Renal cortical epithelial cell (primary cell): ENCODE measurements at places on chromosomes 16 and 17.

DNA sequence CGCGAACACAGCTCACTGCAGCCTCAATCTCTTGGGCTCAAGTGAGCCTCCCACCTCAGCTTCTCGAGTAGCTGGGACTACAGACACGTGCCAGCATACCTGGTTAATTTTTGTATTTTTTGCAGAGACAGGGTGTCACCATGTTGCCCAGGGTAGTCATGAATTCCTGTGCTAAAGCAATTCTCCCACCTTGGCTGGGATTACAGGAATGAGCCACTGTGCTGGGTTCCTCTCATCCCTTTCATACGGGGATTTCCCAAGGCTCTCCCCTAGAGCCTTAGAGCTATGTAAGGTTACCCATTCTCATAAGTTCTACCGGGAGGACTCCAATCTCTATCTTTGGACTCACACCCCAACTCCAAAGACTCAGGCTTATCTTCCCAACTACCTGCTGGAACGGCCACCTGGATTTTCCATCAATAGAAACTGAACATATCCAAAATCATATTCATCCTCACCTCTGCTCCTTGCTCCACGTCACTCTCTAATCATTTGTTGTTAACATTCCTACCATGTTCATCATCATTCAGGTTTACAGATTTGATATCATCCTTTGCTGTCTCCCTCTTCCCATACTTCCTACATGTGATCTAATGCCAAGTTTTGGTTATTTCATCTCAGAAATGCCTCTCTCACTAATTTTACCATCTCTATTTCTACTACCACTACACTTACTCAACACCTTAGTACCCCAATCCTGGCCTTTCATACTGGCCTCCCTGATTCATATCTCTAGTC is 92.5 kb downstream of the NCOR1 start:
- DNase-seq, result no peak

DNA sequence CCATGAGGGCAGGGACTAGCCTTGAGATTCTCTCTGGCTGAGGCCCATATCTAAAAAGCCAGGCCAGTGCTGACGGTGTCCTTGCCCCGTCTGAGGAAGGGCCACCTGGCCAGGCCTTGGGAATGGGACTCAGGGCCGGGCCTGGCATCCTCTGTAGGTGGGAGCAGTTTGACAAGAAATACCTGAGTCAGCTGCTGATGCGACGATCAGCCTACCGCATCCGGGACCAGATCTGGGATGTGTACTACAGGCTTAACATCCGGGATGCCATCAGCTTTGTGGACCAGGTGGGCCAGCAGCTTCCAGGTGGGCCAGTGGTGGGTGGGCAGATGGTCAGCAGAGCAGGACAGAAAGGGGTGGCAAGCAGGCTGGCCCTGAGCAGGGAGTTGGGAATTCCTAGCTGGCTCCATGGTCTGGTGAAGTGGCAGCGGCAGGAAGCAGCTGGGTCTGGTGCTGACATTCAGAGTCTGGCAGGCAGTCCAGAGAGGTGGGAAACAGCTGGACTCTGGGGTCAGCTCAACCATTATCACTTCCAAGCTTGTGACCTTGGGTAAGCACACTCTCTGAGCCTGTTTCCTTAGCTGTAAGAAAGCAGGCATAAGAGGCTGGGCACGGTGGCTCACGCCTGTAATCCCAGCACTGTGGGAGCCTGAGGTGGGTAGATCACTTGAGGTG is 9.5 kb downstream of the SLC9A5 start:
- no peak for DNase-seq

DNA sequence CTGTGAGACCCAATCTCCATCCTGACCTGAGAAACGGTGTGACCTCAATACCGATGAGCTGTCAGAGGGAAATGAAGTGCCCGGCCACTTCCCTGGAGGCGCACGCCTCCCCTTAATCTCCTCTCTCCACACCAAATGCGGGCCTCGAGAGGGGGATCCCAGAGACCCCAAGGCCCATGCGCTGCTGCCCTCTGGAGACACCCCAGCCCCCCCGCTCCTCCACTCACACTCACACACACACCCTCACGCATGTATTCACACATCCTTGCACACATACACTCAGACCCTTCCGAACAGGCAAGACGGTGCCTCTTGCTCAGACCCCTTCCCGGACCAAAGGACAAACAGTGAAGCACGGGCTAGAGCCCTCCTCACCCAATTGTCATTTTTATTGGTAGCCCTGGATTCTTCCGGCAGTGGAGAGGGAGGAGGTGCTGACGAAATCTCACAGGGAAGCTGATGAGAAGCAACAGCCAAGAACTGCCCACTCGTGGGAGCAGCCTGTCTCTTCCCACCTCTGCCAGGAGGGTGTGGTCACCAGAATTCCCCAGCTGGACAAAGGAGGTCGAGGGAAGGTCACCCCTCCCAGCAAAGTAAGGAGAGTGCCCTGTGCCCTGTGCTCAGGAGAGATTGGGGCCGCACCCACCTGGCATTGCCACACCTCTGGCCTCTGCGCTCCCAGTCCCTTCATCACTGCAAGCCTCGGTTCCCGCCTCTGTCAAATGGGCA is 136.0 kb upstream of the TNRC6C start:
- DNase-seq, result no peak

- no peak for DNase-seq
These were observed 52.3 kb downstream of the PRMT7 start for GRCh38 chr16:68362947-68363657.

DNA sequence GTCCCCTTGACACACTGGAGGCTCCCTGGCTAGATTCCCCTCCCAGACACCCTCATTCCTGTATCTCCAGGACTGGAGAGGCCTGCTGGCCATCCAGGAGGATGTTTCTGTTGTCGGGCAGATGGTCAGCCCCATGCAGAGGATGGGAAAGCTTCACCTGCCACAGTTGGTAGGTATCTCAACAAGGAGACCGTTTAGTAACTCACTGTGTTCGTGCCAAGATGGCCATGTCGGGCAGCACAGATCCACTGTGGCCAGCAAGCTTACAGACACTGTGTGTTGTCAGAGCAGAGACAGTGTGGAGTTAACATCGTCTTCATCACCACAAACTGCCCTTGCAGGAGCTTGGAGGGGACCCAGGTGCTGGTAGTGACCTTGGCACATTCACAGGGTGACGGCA is 390.9 kb downstream of the SEC14L1 start:
- no peak for DNase-seq

DNA sequence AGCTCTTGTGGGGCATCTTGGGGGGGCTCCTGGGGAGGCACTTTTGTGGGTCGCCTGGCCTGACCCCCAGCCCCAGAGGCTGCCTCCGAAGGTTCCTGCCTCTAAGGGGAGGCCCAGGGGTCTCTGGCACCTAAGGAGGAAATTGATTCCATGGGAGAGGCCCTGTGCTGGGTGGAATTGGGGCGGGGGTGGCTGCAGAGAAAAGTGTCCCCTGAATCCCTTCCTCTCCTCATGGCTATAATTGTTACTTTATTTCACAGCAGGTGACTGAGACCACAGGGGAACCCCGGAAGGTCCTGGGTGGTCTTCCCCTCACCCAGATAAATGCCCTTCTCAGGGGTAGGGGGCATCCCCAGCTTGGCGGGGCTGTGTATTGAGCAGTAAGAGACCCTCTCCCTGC is 3.1 kb downstream of the GLIS2 start:
- no peak for DNase-seq

DNA sequence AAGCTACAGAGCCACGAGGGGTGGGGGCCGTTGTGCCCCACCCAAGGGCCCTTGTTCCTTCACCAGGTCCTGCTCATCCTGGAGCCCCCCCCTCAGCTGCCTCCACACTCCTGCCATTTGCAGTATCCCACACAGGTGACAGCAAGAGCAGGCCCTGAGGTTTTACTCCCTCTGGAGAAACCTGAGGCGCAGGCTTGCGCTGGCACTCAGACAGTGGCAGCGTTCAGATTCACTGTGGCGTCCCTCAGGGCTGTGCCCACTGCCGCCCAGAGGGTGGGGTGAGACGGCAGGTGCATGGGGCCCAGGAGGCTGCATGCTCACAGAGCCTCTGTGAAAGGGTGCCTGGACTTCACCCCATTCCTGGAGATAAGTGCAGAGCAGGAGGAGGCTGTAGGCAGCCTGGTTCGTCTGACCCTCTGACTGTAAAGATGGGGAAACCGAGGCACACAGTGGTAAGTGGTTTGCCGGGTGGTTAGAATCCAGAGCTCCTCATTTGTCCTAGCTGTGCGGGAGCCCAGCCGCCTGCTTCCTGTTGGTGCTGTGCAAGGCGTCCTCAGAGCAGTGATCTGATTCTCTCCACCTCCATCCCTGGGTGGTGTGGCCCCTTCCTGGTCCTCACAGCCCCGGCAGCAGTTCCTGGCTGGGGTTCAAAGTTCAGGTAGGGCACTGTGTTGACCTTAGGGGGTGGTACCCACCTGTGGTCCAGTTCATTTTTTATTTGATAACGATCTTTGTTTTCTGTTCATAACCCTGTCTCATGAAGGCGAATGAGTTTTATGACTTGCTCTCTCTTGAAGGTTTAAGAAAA is 1.6 kb downstream of the SPIRE2 start:
- DNase-seq, result no peak

- peak; percentile 82 for DNase-seq
These were observed 11.0 kb downstream of the P3H4 start for GRCh38 chr17:41800601-41801373.

- DNase-seq, result peak; percentile 35
These were observed 5.0 kb upstream of the KRT13 start for GRCh38 chr17:41510251-41511065.

DNA sequence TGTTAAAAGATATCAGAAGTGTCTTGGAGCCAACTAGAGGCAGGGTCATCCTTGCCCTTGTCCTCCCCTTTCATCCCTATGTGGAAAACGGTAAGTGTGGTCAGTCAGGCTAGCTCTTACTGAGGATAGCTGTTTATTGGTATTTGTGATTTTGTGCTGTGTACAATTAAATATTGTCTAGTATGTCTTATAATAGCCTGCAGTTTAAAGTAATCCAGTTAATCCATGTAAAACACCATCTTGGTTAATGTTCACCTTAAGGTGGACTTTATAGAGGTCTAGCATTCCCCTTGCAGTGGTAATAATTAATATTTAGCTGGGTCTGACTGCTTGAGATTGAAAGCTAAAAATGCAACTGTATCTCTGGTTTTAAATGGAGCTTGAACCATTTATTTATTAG is 25.6 kb downstream of the METTL9 start:
- DNase-seq, result peak; percentile 89

GRCh38 chr16:66588981-66589713 is 9.9 kb downstream of the CMTM2 start:
- peak; percentile 25 for DNase-seq

DNA sequence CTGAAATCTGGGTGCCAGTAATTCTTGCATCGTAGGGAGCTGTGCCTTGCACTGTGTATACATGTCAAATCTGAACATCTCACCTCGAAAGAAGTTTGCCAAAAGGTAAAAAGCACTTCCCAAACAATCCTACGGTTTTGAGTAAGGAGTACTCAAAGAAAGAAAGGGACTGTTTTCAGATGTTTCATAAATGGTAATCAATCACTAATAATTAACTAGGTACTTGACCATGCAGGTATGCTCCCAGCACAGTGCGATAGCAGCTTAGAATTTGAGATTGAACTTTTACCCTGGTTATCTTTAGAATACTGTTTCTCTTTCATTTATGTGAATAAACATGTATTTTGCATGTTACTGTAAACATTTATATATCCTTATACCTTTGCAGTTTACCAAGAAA is 39.0 kb downstream of the PRKCA start:
- DNase-seq, result peak; percentile 54

DNA sequence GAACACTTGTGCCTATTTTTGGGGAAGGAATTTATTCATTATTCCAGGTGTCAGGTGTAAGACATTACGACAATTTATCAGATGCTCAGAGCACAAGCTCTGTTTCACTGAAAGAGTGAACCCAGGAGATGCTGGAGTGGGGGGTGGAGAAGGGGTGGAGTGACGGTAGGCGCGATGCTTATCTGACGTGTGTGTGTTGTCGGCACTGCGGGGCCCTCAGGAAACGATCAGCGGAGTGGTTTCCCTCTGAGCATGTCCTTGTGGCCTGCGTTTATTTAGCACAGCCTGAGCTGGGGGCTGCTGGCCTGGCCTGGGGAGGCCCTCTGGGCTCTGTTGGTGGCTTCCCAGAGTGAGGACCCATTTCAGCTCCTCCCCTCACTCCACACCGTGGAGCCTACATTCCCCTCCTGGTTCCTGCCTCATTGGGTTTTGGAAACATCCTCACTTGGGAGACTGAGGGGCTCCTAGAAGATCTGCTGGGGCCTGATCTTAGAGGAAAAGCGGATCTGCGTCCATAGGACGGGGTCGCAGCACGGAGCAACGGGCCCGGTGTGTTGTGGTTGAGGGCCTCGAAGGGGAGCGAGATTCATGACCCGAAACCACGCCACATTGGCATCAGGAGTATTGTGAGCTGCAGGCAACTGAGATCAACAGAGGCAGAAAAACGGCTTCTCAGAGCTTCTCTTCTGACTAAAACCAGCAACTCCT is 19.0 kb upstream of the GNG13 start:
- no peak for DNase-seq
